Activated CD8-positive, alpha-beta memory T cell treated with anti-CD3 and anti-CD28 coated beads for 4 hours (primary cell): ENCODE measurements at places on chromosomes 1 and 21.

- DNase-seq, result no peak
These were observed 76.4 kb downstream of the ATP5PO start for GRCh38 chr21:33839167-33839716.

GRCh38 chr1:153577624-153578051, 12.0 kb upstream of the S100A2 start:
- no peak for DNase-seq

DNA sequence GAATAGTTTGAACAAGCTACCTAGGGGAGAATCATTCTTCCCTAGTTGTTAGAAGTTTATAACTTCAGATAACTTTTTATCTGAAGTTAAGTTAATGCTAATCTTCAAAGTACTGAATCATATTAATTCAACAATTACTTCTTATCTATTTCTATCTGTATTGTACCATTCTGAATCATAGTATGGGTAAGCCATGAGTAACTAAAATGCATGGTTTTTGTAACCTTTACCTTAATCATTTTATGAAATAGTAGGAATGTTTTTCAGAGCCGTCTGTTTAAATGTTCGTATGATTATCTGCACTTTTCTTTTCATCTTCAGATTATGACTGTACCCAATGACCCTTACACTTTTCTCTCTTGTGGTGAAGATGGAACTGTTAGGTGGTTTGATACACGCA, 50.3 kb upstream of the MPC2 start:
- no peak for DNase-seq

GRCh38 chr1:177511036-177511435, 340.3 kb downstream of the BRINP2 start:
- no peak for DNase-seq

DNA sequence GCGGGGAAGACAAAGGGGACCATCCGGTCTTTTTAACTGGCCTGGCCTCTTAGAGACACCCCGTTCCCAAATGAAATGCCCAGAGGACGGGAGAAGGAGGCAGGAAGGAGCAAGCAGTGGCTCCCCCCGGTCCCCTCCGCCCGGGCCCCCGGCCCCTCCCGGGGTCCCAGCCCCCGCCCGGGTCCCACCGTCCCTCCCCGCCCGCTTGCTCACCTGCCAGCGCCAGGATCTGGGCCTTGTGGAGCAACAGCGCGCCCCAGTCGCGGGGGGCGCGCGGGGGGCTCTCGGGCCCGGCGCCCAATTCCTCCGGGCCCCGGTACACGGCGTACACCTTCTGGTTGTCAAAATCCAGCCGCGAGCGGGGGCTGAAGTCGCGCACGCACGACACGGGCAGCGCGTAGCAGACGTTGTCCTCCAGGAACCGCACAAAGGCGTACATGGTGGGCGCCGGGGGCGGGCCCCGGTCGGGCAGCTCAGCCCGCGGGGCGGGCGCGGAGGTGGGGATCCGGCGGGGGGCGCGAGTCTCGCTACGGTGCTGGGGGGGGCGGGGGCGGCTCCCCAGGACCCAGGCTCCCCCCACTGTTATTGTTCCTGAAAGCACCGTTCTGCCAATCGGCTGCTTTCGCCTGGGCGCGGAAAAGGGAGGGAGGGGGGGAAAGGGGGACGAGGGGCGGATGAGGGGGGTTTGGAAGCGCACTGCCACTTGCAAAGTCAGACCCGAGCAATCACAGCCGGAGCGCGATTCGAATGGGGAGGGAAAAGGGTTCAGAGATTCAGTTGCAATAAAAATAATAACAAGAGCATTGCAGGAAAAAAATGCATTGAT, at the start of gene BEND5:
Gene BEND5, minus strand, starts transcription at position 499 of the 826 bp plus-strand sequence. Its CDS starts 60 bp downstream, at position 439.
- peak; percentile 15 for DNase-seq

- DNase-seq, result no peak
These were observed 335.5 kb downstream of the COL11A1 start for GRCh38 chr1:102772831-102773230.

- DNase-seq, result no peak
These were observed 36.8 kb upstream of the PODN start for GRCh38 chr1:53025034-53025768.

DNA sequence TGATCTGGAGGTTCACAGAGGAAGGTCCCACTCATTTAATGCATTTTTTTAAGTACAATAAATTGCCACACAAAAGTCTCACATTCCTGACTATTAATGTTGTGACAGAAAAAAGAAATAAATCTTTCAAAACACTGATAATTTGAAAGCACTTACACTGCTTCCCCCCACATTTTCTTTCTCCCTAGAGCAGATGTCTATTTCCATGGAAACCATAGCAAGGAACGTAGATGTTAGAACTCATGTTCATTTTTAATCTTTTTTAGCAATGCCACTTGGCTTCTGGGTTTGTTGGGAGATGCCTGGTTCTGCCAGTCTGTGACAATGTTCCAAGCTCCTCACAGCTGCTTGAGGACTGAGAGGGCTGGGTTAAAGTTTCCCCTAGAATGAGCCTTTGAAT, 1.9 kb upstream of the STMN1 start:
- DNase-seq, result no peak

DNA sequence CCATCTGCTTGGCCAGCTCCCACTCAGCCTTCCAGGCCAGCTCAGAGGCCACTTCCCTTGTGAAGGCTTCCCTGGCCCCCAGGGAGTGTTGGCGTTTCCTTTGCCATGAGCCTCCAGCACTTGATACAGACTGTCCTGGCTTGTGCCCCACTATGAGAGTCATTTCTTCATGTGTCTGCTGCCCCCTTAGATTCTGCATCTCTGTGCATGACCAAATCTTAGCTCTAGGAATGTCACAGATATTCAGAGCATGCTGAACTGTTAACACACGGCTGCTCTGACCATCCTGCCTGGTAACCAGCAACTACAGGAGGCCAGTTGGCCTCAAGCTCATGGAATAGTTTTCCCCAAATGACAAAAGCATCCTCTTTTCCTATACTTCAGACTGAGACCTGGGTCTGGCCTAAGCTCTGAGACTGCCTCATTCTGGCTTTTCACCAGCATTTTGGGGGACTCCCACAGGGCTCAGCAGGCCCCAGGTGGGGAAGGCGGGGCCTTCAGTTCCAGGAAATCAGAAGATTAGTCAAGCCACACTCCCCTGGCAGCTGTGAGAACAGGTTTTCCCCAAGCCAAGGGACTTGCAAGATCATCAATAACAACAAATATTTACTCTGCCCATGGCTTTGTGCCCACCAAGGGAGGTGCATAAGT, 182.6 kb upstream of the EDN2 start:
- peak; percentile 64 for DNase-seq

DNA sequence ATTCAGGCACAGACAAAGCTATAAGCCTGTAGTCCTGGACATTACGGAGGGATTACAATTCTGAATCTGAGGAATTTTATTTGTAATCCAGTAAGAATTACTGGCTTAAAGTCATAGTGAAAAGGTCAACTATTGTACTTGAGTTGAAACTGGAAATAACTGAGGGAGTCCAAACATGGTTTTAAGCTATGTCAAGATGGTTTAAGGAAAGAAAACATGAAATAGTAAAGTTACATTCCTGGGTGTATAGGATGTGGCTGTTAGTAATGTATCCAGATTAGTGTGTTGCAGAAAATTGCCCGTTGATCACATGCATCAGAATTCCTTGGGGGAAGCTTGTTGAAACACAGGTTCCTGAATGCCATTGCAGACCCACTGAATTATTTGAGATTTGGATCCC, 124.8 kb upstream of the GORAB start:
- no peak for DNase-seq

DNA sequence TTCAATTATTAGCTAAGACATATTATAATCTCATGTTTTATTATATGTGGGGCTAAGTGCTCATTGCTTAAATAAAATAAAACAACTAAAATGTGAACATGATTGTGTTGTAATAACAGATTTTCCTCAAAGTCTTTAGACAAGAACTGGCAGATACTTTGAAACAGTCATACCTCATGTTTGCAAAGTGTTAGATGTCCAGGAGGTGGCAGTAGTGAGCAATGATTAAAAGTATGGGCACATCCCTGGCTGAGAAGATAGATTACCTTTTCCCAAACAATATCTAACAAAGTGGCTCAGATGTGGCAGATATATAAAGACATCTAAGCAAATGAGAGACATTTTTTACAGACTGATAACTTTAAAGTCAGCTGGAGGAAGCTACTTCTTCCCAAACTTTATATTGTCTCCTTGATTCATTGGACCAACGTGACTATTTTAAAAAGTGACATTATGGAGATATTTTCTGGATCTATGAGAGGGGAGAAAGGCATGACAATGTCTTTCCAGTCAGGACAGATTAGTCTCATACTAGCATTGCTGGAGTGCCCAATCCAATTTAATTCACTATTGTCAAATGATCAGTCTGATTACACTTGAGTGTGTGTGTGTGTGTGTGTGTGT, 269.8 kb downstream of the S1PR1 start:
- no peak for DNase-seq

- DNase-seq, result no peak
These were observed 17.3 kb upstream of the DISP3 start for GRCh38 chr1:11461531-11462137.

DNA sequence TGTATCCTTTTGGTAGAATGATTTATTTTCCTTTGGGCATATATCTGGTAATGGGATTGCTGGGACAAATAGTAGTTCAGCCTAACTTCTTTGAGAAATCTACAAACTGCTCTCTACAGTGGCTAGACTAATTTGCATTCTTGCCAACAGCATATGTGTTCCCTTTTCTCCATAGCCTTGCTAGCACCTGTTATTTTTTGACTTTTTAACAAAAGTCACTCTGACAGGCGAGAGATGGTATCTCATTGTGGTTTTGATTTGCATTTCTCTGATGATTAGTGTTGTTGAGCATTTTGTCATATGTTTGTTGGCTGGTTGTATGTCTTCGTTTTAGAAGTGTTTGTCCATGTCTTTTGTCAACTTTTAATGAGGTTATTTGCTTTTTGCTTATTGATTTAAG, 99.8 kb downstream of the UCK2 start:
- DNase-seq, result no peak

GRCh38 chr1:33602271-33602670, 129.8 kb downstream of the ZSCAN20 start:
- no peak for DNase-seq

DNA sequence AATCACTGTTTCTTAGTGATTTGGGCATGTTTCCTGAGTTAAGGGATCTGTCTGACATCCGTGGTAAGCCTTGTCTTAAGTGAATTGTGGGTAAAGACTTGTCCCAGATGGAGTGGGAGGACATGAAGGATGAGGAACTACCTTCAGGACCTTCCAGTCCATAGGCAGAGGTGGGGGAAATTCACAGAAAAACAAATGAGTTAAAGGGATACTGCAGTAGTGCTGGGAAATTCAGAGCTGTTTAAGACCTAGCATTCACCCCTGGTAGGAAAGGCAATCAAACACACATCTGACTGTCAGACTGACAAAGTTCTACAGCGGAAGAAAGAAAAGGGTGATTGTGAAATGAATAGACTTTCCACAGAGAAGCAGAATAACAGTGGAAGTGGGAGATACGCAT, 3.0 kb downstream of the GNAT2 start:
- DNase-seq, result no peak

GRCh38 chr1:20727746-20728316, 4.7 kb downstream of the SH2D5 start:
- DNase-seq, result no peak

GRCh38 chr1:161045736-161046604, at the start of gene USF1:
USF1 (minus strand) TSS chr1:161045977; CDS start chr1:161043275, 2,702 bp downstream.
- DNase-seq, result peak; percentile 88
